Activated CD8-positive, alpha-beta T cell treated with anti-CD3 and anti-CD28 coated beads, Interleukin-2, amount 10 ng/mL, durations not matched to agents 7 days and 5 days (primary cell): ENCODE measurements at places on chromosomes 12 and 14. TPM values are rescaled to one million over a fixed set of nuclear protein-coding genes. Genes with fewer than 3 reads are reported as not detected.

- no peak for DNase-seq
These were observed 55.8 kb downstream of the TBX3 start for GRCh38 chr12:114628199-114628598.

GRCh38 chr14:71651228-71651627 lies 281.0 kb upstream of the RGS6 start:
- DNase-seq, result no peak

DNA sequence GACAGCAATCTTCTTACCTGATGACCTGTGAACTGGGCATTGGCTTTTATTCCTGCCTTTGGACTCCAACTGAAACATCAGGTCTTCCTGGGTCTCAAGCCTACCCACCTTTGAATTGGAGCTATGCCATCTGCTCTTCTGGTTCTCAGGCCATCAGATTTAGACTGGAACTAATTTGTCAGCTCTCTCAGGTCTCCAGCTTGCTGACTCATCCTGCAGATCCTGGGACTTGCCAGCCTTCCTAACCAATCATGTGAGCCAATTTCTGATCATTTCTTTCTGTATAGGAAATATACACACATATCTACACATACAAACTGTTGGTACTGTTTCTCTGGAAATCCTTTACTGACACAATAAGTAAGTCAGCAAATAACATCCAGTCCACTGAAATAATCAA lies 65.3 kb upstream of the TSPAN8 start:
- DNase-seq, result no peak

DNA sequence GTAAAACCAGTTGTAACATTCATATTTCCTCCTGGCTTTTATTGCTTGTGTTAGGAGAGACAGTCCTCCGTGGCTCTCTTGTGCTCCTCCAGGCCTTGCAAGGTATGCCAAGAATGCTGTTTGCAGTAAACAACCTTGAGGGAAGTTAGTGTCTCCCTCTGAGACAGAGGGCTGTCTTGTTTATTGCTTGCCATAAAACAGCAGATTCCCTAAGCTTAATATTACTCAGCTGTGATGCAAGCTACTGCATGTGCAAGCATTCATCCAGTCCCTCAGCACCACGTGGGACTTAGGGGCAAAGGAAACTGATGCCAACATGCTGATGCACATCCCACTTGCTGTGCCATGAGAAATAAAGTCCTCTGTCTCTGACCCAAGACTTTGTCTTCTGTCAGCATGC lies 6.6 kb downstream of the POMT2 start:
- no peak for DNase-seq

Gene KRT76
- total RNA-seq, result not detected

GRCh38 chr14:93049867-93050331 lies 65.8 kb downstream of the ITPK1 start:
- no peak for DNase-seq

Gene OTX2
- total RNA-seq, result not detected

Gene TRIM9
- total RNA-seq, result 0.73 TPM

DNA sequence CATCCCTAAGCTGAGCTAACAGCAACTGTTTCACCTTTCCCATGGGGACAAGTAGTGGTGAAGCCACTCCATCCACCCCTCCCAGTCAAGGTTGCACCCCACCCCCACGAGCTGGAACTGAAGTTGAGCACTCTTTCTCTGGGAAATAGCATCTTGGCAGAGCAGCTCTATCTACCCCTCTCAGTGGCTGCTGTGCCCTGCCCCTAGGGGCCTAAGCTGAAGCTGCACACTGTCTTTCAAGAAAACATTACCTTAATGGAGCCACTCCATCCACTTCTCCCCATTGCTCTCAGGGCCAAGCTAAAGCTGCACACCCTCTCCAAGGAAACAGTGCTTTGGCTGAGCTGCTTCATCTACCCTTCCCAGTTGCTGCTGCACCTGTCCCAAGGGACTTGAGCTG lies 170.6 kb upstream of the CCDC196 start:
- no peak for DNase-seq

- no peak for DNase-seq
These were observed 38.3 kb upstream of the RIMBP2 start for GRCh38 chr12:130754234-130754901.

Gene BCL7A
- 6.2 TPM for total RNA-seq

DNA sequence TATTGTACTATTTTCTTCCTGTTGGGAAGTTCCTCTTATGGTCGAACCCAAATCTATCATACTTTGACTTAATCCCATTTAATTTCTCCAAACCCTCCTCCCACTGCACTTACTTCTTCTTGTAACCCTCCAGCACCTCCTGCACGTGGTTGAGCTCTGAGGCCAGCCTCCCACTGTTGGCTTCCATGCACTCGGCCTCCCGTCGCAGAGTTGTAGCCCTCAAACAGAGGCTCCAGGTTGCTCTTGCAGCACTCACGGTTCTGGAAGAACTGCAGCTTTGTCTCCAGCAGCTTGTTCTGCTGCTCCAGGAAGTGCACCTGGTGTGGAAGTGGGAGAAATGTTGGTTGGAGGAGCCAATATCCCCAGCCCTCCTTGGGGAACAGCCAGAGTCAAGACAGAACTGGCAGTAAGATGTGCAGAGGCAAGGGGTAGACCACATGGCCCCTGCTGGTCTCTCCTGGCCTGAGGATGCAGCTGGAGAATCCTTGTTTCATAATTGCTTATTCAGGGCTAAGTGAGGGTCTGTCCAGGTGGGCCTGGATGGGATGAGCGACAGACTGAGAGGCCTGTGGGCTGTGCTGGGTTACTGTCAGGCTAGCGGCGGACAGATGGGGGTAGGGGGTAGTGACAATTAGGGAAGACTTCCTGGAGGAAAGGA lies 18.4 kb upstream of the KRT86 start:
- no peak for DNase-seq

Gene MSI1
- total RNA-seq, result not detected

Gene TSHR
- not detected for total RNA-seq

DNA sequence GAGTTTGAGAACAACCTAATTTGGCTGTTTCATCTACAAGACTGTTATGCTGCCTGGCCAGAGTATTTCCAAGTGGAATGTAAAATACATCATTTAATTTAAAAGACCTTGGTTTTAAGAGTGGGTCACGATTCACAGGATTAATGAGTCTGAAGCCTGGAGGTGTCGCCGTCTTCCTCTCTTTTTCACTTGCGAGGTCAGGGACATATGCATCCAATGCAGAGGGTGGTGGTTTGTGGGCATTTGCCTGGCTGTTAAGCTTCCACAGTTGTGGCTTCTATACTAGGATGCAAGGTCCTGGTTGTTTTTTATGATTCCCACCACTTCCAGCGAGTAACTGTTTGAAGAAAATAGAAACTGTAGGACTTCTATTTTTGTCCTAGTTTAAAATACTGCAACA lies 22.8 kb upstream of the RASSF3 start:
- DNase-seq, result no peak

Gene RNASE3
- not detected for total RNA-seq

DNA sequence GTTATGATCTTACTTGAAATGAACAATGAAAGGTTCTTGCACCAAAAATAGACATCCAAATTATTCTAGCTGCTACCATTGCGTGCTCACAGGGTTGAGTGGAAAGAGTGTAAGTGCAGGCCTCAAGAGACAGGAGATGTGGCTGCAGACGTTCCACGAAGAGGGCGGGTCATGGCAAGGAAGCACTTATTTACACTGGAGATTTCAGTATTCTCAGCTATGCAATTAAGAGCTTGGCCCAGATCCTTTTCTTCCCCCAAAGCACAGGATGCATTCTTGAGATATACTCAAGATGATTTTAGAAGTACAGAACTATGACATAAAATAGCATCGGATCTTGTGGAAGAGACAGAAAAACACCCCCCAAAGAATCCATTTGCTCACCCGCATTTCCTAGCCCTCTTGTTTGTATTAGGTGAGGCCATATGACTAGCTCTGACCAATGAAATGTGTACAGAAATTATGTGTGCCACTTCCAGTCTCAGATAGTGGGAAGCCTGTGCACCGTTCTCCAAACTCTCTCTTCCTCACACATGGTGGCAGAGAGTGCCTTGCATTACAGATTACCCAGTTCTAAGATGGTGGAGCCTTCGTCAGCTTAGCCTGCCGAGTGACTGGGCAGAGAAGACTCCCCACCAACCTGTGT lies 261.4 kb downstream of the TTC8 start:
- DNase-seq, result no peak

Gene FLVCR2
- 0.79 TPM for total RNA-seq

GRCh38 chr12:87618199-87618598 lies 411.0 kb downstream of the C12orf50 start:
- DNase-seq, result no peak

GRCh38 chr14:94288610-94289465 lies 4.2 kb downstream of the SERPINA10 start:
- DNase-seq, result no peak

GRCh38 chr12:15774819-15775218 lies 14.4 kb downstream of the EPS8 start:
- DNase-seq, result no peak

- no peak for DNase-seq
These were observed 17.8 kb downstream of the CCDC92 start for GRCh38 chr12:123954647-123955350.

Gene SLC4A8
- 11.4 TPM for total RNA-seq

Gene BTBD6
- total RNA-seq, result 59.8 TPM

- peak; percentile 90 for DNase-seq
These were observed 74.8 kb upstream of the CHST11 start for GRCh38 chr12:104381731-104382480.

Gene CLEC4C
- not detected for total RNA-seq

Gene ZNF10
- 8.1 TPM for total RNA-seq

- no peak for DNase-seq
These were observed 3.7 kb downstream of the RNF10 start for GRCh38 chr12:120537856-120538220.

Gene RHEBL1
- 9.5 TPM for total RNA-seq

Gene FGF23
- not detected for total RNA-seq

- DNase-seq, result no peak
These were observed 45.8 kb downstream of the ATL1 start for GRCh38 chr14:50605766-50606165.

GRCh38 chr12:106305376-106305775 lies 2.8 kb downstream of the TCP11L2 start:
- no peak for DNase-seq

Gene OTUB2
- 1.7 TPM for total RNA-seq

DNA sequence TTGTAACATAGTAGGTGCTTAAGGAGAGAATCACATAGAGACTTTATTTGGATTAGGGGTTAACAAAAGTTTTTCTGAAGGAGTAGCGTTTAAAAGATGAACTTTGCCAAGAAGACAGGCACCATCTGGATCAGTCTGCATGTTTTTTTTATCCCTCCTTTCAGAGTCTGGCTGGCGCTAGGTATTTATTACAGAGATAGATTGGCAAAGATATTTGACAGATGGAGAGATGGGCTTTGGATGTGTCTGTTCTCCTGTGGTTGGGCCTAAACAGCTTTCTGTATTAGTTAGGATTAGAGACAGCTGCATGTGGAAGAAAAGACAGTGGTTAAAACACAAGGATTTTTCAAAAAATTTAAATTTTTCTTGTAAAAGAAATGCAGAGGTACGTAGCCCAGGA lies 133.9 kb downstream of the C12orf75 start:
- DNase-seq, result no peak

- peak; percentile 63 for DNase-seq
These were observed 8.1 kb upstream of the RNF34 start for GRCh38 chr12:121391619-121392324.

GRCh38 chr14:57182760-57183503 lies 85.8 kb downstream of the EXOC5 start:
- no peak for DNase-seq

Gene NPAS3
- not detected for total RNA-seq

Gene PIK3C2G
- total RNA-seq, result not detected

- no peak for DNase-seq
These were observed 128.0 kb downstream of the RFLNA start for GRCh38 chr12:124422570-124423523.

DNA sequence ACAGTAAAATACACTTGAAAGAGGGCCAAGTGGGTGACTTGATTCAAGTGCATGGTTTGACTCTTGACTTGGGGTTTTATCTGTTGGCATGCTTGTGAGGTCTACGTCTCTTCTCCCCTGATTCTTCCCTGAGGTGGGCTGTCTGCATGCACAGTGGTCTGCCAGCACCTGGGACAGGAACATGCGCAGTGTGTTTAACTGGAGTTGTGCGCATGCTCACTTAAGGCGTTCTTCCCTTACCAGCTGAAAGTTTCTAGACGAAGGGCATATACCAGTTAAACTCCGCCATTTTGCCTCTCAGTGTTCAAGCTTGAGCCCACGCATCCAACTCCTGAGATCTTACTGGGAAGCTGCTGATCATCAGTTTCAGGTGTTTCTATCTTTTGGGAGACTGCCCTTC lies 38.5 kb downstream of the GLRX5 start:
- DNase-seq, result no peak

- no peak for DNase-seq
These were observed 28.0 kb downstream of the NCOR2 start for GRCh38 chr12:124539084-124540041.

GRCh38 chr12:70052931-70053497 lies 190.2 kb upstream of the CNOT2 start:
- no peak for DNase-seq

- no peak for DNase-seq
These were observed 51.0 kb downstream of the FZD10 start for GRCh38 chr12:130213249-130213648.

DNA sequence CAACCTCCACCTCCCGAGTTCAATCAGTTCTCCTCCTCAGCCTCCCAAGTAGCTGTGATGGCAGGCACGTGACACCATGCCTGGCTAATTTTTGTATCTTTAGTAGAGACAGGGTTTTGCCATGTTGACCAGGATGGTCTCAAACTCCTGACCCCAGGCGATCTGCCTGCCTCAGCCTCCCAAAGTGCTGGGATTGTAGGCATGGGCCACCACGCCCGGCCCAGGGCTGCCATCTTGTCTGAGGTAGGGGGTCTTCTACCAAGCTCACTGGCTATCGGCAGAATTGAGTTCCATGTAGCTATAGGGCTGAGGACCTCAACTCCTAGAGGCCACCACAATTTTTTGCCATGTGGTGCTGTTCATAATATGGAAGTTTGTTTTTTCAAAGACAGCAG lies 115.6 kb downstream of the EGLN3 start:
- DNase-seq, result no peak

- no peak for DNase-seq
These were observed 225.8 kb downstream of the CRADD start for GRCh38 chr12:93902736-93903562.
